Activated naive CD4-positive, alpha-beta T cell treated with anti-CD3 and anti-CD28 coated beads for 36 hours (primary cell): ENCODE measurements at places on chromosomes 4 and X.

DNA sequence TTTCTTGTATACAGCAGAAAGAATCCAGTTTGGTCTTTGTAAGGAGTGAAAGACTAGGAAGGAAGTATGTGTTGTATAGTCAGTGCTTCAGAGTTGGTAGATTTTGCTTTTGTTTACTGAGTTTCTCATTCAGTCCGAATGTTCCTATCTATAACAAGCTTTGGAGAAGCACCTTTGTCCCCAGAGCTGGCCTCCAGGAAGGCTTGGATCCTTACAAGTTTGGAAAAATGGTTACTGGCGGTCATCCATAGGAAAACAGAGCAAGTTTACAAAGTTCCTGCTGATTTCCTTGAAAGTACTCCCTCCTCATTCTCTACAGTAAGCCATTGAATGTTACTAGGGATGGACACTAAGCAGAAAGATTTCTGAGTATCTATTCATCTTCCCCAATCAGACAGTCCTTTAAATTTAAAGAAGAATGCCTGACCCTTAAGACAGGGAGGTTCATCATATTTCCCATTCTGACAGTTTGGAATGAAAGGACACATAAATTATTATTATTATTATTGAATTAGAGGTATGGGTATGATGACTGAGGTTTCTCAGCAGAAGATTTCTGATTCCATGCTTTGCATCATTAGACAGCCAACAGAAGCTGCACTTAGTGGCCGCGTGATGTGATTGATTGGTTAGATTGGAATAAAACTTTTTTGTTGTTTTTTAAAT is 35.8 kb downstream of the FAT4 start:
- no peak for DNase-seq

DNA sequence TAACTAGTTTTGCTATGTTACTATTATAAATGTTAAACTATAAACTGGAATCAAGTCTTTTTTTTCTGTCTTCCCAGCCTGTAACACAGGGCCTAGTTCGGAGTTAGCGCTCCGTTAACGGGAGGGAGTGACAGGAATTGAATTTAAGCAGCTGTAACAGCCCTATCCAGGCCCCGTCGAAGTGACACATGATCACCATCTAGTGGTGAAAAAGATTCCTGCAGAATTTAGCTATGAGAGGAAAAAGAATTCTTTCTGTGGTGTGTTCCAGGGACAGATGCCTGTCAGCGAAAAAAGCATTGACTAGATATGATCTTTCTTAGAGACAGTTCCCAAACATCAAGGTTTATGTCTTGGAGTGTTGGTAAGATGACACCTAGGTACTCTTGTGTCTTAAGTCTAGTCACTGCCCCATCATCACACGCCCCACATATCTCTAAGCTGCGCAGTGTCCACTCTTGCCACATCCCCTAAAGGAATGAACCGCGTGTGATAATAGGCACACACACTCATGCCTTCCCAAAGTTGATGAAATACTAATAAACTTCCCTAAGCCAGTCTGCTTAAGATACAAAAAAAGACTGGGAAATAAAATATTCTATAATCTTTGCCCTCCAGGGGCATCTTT is 2.1 kb downstream of the GAB3 start:
- peak; percentile 62 for DNase-seq

DNA sequence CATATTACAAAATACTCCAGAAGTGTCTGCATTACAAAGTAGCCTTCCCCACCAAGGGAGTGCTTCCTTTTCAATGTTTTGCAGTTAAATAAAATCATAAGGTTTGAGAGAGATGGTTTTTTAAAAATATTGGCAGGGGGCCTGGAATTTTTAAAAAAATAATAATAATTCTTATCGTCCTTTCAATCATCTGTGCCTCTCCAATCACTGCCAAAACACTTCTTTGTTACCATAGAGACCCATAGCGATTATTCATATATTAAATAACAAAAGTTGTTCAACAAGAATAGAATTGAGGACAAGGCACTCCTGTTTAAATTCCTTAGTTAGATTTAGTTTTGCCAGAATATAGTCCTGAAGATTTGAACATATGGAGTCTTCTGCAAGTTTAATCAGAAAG is 203.1 kb downstream of the FAT4 start:
- DNase-seq: no peak

DNA sequence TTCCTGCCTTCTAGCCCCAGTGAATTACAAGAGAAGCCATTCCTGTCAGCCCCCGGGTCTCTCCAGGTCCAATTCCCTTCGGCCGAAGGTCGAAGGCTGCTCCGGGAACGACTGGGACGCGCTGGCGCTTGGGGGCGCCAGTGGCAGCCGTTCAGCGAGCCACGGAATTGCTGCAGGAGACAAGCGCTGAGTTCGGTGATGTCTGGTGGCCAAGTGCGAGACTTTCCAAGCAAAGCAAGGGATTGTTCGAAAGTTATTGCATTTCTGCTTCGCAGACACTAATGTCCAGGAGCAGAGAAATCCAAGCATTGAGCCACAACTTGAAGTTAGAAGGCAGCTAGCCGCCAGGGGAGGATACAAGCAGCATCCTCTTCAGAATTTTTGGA is 1.1 kb upstream of the DKK2 start:
- DNase-seq: peak; percentile 14

- DNase-seq: no peak
Measured at GRCh38 chr4:28822163-28822562, 1898.0 kb upstream of the PCDH7 start.

GRCh38 chr4:3189459-3189858 is 59.5 kb upstream of the MSANTD1 start:
- no peak for DNase-seq

DNA sequence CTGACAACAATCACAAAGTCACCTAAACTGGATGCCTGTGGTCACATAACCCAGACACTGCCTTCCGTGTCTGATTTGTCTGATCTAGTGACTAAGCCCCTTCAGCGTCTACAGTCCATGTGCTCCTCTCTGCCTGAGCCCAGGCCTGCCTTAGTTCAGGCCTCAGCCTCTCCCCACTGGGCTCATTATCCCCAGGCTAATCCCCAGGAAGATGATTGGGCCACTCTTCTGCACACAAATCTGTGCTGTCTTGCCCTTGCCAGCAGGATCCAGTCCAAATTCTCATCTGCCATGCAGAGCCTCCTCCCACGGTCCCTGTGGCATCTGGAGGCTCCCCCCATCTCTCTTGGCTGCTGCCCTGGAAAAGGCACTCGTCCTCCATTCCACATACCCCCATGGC is 96.5 kb downstream of the SLC2A9 start:
- no peak for DNase-seq

- no peak for DNase-seq
Measured at GRCh38 chr4:152301381-152301780, 234.5 kb downstream of the FBXW7 start.

DNA sequence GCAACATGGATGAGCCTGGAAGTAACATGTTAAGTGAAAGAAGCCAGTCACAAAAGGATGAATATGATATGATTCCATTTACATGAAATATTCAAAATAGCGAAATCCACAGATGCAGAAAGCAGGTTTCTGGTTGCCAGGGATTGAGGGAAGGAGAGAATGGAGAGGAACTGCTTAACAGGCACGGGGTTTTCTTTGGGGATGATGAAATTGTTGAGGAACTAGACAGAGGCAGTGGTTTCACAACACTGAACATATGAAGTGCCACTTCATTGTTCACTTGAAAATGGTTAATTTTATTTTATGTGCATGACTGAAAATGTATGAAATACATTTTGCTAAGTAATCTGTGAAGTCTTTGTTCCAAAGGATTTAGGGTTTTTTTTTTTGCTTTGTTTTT is 182.5 kb upstream of the TBL1X start:
- DNase-seq: no peak

DNA sequence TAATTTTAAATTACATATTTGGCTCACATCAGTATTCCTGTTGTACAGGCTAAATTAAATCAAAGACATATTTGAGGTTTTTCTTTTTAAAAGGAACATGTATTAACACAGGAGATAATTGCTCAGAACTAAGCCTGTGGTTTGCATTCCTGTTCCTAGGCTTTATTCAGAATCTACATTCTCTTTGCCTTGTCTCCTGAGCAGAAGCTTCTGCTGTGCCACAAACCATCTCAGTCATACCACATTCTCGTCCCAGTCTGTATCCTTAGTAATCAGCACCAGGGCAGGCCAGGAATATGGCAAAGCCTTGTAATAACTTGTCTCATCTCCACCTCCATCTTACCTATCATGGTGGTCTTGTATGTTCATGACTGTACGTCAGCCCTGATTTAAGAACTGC is 162.8 kb downstream of the ARHGAP24 start:
- no peak for DNase-seq

- peak; percentile 66 for DNase-seq
Measured at GRCh38 chr4:112515198-112516065, 548 bp downstream of the NEUROG2 start.

DNA sequence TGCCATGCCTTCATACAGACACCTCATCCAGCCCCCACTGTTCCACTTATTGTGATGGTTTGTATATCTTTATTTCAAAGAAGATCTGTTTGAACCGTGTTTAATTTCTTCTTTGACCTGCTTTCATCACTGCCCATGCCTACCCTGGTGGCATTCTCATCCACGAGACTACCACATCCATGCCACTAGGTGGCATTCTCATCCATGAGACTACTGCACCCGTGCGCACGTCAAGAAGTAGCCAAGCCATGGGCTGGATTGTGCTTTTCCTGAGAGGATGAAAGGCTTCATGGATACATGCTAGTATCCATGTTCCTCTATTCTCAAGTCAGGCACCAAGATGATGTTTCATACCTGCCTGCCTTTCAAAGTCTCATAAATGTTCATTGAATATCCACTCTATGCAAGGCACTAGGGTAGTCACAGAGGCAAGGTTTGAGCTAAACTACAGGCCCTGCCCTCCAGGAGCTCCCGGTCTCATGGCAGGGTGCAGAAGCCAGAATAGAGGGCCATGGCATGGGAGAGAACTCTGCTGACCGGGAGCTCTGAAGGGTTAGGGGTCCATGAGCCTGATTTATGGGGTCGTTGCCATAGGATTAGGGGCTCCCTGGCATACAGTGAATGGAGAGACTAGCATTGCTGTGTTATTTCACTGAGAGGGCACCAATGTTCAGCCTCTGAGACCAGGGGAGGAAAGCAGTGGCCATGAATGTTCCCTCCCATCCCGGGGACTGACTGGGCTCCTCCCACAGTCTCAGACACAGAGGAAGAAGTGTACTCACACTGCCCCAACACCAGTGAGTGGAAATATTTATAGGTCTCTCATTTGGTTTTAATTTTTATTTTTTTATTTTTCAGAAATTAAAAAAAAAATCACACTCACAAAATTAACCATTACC is 24.8 kb upstream of the EOLA2 start:
- DNase-seq: peak; percentile 39

GRCh38 chr4:30443289-30443688 is 276.9 kb upstream of the PCDH7 start:
- DNase-seq: no peak

GRCh38 chr4:41175794-41176193 is 38.5 kb downstream of the APBB2 start:
- DNase-seq: no peak

- no peak for DNase-seq
Measured at GRCh38 chr4:48796927-48797679, 17.0 kb upstream of the FRYL start.
